Activated effector memory CD4-positive, alpha-beta T cell treated with Interleukin-2 at 50 U/mL for 16 hours (primary cell): ENCODE measurements at places on chromosomes 11 and 22.

DNA sequence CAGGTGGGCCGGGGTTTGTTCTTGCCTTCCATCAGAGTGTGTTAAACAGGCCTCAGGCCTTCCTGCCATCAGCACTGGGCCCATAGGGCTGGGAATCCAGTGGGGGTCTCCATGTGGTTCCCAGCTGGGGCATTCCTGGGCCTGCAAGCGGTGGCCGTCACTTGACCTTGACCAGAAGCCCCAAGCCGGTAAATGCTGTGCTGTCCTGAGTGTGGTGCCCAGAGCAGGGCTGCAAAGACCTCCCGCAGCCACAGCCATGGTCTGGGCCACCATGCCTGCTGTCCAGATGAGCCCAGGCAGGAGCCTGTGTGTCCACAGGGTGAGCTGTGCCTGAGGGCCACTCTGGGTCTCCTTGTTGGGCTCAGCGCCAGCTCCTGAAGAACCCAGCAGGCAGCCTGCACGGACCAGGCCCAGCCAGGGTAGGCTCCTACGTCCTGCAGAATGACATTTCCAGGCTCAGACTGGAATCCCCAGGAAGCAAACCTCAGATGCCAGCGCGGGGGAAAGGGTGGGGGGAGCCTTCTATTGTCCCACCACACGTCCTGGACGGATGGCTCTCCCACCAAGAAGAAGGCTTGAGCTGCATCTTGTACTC, 117.3 kb downstream of the KCNQ1OT1 start:
- DNase-seq = no peak

- no peak for DNase-seq
These were observed 57.0 kb downstream of the OR10A6 start for GRCh38 chr11:7874056-7874455.

GRCh38 chr11:76601272-76601671, 69.3 kb downstream of the LRRC32 start:
- no peak for DNase-seq

- DNase-seq = no peak
These were observed 2.8 kb downstream of the CORO1B start for GRCh38 chr11:67440229-67441097.

GRCh38 chr11:3229673-3230630, 2.3 kb downstream of the MRGPRE start:
- DNase-seq = no peak

- no peak for DNase-seq
These were observed 64.1 kb upstream of the LMO1 start for GRCh38 chr11:8327761-8328192.

GRCh38 chr11:96111308-96111707, 187.4 kb upstream of the MTMR2 start:
- no peak for DNase-seq

DNA sequence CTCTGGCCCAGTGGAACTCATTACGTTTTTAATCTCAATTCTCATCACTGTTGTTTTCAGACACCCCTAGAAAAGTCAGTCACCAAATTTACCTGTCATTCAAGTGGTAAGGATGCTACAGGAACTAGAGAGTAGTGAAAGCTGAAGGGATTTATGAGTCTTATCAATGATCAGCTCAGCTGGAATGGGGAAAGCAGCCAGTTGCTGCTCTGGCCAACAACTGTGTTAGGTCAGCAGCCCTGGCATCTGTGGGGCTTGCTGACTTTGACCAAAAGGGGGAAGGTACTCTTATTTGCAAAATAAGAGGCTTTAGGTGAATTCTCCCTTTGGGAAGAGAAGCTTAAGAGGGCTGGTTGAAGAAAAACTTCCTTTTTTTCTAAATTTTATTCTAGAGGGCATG, 76.2 kb upstream of the HORMAD2 start:
- no peak for DNase-seq

GRCh38 chr22:38674888-38675287, 6.9 kb upstream of the TOMM22 start:
- DNase-seq = no peak

DNA sequence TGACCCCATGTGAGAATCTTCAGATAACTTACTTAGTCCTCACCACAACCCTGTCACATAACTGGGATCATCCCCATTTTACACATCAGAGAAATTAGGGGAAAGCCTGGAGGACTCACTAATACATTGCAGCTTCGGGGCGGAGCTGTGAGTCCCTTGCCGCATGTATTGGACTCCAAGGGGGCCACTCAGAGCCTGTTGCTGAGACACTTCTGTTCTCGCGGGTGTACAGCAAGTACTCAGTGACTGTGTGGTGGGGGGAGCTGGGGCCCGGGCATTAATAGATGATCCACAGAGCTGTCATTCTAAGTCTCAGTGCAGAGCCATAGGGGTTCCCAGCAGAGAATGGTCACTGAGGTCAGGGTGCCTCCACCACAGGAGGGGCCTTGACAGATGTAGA, 13.5 kb downstream of the OAF start:
- no peak for DNase-seq
